Activated CD4-positive, alpha-beta T cell treated with anti-CD3 and anti-CD28 coated beads, Interleukin-2, amount 50 U/mL, for 48 hours (primary cell): ENCODE measurements at places on chromosomes 1 and 21.

- no peak for DNase-seq
Measured at GRCh38 chr1:201377611-201378092, at the start of gene TNNT2. TNNT2 (minus strand) TSS chr1:201377680; CDS start chr1:201373254, 4,426 bp downstream.

DNA sequence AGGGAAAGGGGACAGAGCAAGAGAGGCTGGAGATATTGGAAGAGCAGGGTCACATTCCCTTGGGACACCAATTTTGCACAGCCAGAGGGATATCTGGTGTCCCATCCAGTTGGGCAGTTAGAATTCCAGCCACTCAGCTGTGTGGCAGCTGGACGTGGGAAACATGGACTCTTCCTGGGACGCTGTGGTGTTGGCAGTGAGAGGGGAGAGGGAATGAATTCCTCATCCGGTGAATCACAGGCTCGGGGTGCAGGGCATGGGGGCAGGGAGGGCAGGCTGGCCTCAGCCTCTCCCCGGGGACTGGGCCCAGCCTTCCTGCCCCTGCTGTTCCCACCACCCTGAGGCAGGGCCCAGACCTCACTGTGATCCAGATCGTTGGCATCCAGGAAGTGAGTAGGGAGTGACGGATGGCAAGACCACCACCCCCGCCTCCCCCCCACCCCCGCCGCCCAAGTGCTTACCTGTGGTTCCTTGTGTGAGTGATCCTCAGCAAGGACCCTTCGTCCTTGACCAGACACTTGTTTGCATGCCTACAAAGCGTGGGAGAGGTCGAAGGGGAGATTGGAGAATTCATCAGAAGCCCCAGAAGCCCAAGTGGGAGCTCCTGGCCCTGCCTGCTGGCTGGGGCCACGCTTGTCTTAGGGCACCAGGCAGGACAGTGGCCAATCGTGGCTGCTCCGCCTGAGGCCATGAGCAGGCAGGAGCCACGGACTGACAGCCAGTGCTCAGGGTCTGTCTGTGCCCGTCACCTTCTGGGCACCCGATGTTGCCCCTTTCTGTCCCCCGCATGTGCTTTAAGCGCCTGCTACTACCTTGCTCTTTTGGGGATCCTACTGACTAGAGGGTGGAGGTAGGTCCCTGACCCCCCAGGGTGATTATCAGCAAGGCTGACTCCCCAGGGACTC lies 8.7 kb downstream of the WNT3A start:
- no peak for DNase-seq

DNA sequence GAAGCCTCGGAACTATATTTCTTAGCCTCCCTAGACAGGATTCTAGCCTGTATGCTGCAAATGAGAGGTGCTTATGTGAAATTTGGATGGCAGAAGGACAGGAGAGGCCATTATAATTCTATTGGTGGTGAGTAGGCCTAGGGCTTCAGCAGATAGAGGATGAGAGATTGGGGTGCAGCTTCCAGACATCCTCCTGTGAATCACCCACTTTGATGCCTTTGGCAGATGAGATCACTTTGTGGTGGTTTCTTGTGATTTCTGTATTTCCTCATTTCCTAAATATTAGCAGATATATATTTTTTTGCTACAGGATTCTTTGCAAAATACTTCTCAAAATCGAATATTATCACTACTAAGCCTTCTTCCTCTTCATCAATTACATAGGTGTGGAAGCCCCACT lies 37.3 kb downstream of the MFSD2A start:
- DNase-seq, result no peak

DNA sequence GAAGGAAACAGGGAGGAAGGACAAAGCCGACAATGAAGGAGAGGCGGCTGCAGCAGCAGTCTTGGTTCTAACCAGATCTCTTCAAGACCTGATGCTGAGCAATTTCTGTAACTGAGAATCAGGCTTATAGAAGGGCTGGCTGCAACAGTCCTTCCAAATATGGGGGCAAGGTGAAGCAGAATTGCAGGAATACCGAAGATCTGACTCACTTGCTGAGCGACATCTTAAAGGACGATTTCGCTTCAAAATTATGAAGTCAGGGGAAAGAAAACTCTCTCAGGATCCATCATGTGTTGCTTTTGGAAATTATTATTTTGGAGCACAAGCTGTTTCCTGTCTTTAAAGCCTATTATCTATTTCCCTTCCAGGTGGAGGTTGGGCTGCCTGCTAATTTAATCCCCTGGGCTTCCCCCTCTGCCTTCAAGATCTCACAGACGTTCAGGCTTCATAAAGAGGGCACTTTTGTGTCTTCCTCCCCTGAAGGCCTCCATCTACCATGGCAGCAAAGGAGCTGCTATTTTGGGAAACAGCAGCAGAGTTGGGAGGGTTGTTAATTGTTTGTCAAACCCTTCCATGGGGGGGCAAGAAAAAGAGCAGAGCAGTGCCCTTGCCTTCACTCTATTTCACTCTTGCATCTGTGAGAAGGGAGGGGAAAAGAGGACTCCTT lies 10.8 kb upstream of the IER5 start:
- DNase-seq, result no peak

DNA sequence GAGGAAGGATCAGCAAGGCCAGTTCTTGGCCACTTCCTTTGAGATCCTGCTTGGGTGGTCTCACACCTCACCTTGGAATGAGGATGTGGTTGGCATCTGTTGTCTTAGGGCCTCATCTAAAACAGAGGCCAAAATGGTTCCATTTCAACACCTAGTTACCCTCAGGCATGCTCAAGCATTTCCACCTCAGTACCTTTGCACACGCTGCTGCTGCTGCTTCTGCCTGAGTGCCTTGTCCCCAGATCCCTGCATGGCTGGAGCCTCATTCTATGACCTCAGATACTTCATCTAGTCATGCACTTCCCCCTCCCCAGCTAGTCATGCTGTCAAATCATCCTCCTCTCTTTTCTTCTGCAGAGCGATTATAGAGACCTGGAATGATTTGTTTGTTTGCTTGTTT lies 86.8 kb downstream of the ACTL8 start:
- no peak for DNase-seq

GRCh38 chr21:45404730-45405270 lies at the start of gene COL18A1:
COL18A1 (plus strand) TSS chr21:45405165; CDS start chr21:45405231, 66 bp downstream.
- DNase-seq, result peak; percentile 36

GRCh38 chr1:29912425-29912824 lies 676.1 kb downstream of the PTPRU start:
- peak; percentile 8 for DNase-seq

GRCh38 chr1:46485564-46486431 lies 3.8 kb upstream of the DMBX1 start:
- no peak for DNase-seq

GRCh38 chr1:6275826-6276782 lies 15.2 kb upstream of the GPR153 start:
- no peak for DNase-seq

DNA sequence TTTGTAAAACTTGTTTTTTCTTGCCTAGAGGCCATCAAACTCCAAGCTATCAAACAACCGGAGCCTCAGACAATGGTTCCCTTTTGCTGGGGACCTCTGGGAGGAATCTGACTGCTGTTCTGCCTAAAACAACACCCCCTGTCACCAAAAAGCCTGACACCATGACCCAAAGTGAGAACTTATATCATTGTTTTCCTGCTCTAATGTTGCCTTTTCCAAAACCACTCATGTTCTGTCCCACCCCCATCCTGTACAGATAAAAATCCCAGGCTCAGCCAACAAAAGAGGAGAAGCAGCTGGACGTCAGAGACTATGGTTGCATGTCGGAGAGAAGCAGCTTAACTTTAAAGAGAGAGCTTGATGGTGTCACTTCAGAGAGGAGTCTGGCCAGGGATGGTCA lies 327.2 kb upstream of the CXADR start:
- DNase-seq, result no peak

DNA sequence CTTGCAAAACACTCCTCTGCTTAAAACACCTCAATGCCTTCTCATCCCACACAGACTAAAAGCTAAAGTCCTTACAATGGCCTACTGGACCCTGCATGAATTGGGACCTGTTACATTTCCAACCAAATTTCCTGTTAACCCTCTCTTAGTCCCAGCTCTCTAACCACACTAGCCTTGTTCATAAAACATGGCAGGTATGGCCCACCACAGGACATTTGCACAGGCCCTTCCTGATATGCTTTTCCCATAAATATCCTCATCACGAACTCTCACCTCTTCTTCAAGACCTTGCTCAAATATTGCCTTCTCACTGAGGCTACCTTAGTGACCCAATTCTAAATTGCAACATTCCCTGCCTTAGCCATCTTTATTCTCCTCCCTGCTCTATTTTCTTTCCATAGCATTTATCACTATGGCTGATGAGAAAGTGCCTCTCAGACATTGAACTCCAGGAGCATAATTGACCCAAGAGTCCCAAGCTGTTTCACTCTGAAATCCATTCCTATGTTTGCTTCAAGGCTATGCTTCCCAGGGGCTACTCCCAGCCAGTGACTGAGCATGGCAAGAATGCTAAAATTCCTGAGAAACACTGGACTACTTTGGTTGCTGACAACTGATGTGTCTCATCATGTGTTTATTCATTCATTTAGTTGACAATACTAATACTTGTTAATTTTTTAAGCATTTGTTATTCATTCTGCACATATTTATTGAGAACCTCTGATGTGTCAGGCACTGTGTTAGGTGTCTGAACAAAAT lies 2.7 kb upstream of the PALMD start:
- DNase-seq, result no peak

DNA sequence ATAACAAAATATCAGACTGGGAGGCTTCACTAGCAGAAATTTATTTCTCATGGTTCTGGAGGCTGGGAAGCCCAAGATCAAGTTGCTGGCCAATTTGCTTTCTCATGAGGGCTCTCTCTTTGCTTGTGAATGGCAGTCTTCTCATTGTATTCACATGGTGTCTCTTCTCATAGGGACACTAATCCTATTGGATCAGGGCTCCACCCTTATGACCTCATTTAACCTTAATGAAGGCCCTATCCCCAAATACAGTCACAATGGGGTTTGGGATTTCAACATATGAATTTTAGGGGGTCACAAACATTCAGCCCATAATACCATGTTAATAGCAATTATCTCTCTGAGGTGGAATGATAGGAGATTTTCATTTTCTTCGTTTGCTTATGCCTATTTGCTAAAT lies 25.3 kb downstream of the TCEA3 start:
- no peak for DNase-seq

DNA sequence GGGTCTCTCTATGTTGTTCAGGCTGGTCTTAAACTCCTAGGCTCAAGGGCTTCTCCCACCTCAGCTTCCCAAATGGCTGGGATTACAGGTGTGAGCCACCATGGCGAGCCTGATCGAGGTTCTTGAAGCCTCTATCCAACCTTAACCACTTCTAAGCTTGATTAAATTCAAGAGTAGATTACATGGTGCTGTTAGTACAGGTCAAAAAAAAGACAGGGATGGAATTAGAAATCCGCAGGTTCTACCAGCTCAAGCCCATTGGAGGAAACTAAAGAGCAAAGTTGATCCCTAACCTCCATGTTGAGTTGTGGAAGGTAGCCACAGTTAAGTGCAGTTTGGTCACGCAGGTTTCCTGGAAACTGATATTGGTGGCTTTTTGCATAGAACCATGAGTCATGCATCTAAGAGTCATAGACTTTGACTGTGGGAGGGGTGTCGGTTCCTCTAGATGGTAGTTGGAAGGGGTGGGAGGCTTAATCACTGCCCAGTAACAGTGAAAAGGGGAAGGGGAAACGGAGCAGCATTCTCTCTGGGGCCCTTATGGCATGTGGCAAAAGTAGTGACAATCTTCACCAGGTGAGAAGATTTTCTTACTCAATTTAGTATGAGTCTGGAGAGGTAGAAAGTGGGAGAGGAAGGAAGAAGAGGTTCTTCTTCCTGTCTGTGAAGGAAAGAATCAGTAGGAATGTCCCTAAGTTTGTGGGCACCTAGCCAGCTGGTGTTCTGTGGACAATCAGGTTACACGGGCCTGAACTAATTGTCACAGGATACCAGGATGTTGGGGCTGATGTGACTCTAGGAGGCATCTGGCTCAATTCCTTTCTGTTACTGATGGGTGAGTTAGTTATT lies 7.0 kb downstream of the CD53 start:
- peak; percentile 67 for DNase-seq

GRCh38 chr1:92277105-92277723 lies 21.6 kb downstream of the GLMN start:
- no peak for DNase-seq

DNA sequence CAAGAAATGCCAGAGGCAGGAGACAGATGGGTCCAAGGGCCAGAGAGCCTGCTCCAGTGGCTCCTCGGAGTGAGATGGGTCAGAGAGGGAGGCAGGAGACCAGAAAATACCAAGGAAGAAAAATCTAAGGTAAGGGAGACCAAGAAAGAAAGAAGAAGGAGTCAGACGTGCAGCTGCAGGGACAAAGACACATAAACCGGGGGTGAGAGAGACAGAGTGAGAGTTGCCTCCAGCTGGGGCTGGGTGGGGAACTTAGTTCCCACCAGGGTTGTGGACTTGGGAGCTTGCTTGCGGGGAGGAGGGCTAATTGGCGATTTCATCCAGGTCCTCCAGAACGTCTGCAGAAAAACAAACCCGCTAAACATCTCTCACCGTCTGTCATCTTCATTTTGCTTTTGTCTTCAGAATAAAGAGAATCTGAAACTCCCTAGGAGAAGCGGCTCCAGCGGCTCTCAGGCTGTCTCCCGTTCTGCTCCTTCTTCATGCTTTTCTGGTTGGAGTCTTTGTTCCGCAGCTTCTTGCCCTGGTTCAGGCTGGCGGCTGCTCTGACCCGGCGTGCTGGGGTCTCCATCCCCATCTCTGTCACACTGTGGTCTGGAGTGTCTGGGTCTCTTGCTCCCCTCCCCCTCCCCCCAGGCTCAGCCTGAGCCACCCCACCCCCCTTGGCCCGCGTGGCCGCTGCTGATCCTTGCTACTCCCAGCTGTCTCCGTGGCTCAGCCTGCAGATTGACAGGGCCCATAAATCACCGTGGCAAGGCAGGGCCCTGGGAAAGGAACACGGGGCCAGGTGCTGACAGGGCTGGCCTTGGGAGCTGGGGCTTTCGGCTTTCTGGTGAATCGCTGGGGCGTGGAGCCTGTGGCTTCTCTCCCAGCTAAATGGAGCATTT lies 66.6 kb downstream of the UBIAD1 start:
- no peak for DNase-seq

DNA sequence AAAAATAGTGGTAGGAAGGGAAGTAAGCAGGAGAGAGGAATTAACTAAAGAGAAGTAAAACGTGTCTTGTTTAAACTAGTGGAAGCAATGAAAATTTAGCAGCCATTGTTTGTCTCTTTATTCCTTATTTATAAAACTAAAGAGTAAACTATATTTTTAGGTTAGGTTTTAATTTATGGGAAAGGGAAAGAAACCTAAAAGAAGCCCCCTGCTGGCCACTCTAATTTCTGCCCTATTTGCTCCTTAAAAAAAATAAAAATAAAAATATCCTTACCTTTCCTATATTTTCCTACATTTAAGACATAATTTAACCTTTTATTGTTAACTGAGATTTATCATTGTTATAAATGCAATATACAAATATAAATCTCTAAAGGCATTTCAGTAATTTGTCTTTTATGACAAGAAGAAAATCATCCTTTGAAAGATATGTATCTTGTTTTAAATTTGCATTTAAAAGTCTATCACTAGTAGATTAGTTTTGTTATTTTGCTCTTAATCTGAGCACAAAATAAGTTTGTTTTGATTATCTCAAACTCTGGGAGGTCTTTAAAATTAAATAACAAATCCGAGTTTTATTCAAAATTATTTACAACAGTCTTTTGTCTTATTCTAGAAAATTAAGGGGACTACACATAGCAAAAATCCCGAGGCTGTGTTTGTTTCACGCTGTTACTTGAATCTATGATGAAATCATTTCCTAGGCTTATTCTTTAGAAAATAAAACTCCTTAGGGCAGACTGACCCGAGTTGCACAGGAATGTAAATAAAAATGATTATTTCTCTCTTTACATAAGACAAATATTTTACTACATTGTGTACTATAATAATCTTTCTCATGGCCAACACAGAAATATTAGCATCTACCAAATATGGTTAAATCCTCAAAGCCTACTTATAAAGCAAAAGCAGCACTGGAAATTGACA lies 201.7 kb downstream of the NRIP1 start:
- peak; percentile 25 for DNase-seq

- DNase-seq, result no peak
Measured at GRCh38 chr1:165679282-165680036, 18.9 kb downstream of the ALDH9A1 start.
